Stomach (tissue), 19 donors: ENCODE measurements at places on chromosomes 3 and 15.

- DNase-seq = no peak
Observed at GRCh38 chr15:96586901-96587300, 256.4 kb downstream of the NR2F2 start.

GRCh38 chr15:98548139-98548971 lies 100.0 kb upstream of the IGF1R start:
- peak; percentile 90 for DNase-seq

DNA sequence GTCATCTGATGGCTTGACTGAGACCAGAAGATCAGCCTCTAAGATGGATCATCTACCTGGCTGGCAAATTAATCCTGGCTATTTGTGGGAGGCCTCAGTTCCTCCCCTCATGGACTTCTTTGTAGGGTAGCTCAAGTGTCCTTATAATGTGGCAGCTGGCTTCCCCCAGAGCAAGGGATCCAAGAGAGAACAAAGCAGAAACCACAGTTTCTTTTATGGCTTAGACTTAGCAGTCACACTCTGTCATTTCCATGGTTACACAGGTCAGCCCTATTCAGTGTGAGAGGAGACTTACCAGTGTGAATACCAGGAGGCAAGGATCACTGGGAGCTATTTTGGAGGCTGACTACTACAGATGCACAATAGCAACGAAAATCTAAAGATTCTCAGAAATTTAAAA lies 15.3 kb upstream of the ARL14 start:
- DNase-seq = no peak

GRCh38 chr3:113574213-113574612 lies 41.9 kb downstream of the SIDT1 start:
- DNase-seq = no peak

GRCh38 chr3:13539292-13539638 lies 9.7 kb upstream of the FBLN2 start:
- DNase-seq = no peak

GRCh38 chr15:70596354-70597055 lies 166.9 kb downstream of the UACA start:
- no peak for DNase-seq

DNA sequence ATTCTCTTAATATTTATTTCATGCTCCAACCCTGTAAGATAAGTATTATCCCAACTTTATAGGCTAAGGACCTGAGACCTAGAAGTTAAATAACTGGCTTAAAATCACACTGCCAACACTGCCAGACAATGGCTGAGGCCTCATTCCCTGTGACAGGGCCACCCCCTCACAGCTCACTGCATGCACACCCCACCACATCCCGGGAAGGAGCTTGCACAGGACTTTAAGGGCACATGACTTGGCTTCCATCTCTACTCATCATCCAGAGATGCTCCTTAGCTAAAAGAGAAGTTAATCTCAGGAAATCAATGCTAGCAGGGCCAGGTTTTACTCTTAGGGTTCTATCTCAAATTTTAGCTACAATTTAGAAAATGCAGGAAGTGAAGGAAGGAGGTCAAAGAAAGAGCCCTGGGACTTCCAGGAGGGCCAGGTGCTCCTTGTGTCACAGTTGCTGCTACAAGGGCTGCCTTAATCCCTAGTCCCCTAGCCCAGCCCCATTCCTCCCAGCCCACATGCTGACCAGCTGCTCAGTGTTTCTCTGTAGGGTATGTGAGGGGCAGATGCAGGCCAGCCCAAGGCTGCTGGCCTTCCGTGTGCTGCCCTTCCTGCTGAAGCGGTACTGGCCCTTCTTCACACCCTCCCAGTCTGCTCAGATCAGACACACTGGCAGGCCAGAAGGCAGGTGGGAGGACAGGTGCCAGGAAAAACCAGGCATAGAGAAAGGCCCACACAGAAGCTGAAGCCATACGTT lies 53.5 kb downstream of the WWTR1 start:
- DNase-seq = no peak

DNA sequence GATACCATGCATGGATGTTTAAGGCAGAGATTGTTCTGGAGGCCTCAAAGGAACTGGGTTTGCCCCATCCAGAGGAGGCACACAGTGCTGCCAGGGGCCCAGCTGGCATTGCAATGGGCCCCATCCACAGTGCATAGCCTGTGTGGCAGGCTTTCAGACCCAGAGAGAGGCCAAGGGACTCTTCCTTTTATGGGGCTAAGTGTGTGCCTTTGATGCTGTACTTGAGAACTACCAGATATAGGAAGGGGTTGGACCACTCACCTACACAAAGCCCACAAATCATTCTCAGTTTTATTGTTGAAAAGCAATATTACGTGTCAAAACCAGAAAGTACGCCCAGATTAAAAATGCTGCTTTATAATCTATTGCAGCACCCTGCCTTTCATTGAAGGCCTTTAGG lies 134.9 kb downstream of the EPHB1 start:
- DNase-seq = no peak

GRCh38 chr3:16216373-16216935 lies 42.0 kb downstream of the GALNT15 start:
- DNase-seq = no peak

DNA sequence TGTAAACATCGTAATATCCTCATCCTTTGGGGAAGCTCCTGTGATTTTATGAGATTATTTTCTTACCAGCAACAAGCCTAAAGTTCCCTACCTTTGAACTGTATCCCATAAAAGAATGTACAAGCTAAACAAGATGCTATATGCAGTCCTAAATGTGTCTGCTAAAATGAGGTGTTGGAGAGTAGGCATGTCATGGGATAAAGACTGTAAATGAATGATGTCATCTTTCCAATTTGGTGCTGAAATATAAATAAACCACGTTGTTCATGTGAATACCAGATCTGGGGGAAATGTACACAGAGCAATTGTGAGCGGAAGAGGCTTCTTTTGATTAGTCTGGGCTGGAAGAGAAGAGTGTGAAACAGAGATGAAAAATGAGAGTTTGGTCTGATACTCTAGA lies 214.9 kb upstream of the WNT5A start:
- DNase-seq = peak; percentile 28

- no peak for DNase-seq
Observed at GRCh38 chr15:60898896-60899295, 330.2 kb downstream of the RORA start.

DNA sequence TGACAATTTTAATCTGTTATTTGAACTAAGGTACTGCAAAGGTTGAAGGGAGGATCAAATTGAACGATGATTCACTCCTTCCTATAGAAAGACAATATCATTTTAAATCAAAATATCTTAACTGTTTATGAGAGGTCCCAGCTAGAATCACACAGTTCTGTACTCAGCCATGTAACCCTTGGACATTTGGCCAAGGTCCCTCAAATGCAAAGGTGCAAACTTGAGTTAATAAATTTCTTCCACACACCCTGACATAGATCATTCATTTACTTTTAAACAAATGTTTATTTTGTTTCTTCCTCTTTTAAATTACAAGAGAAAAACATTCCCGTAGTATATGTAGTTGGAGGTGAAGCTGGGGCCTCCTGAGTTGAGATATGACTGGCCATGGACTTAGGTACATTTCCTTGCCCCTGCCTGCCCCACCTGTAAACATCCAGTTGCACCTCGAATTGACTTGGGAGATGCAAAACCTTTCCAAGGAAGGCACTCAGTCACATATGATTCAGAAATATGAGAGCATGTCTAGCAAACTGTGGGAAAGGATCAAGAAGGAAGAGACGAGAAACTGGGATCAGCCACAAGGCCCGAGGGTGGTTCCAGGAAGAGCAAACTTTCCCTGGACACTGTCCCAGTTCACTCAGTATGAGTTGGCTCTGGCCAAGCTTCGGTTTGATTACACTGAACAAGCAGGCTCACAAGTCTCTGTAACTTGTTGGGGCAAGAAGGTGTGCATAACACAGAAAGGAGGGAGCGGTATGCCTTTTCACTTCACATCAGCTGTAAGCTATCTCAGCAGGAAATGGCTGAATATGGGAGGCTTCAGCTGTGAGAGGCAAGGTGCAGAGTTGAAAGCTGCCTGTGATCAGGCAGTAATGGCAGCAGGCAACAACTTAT lies 6.7 kb downstream of the TNFSF10 start:
- DNase-seq = peak; percentile 74

GRCh38 chr3:194748225-194748624 lies 62.5 kb downstream of the FAM43A start:
- no peak for DNase-seq

GRCh38 chr15:60218256-60218655 lies 179.5 kb downstream of the ANXA2 start:
- no peak for DNase-seq

DNA sequence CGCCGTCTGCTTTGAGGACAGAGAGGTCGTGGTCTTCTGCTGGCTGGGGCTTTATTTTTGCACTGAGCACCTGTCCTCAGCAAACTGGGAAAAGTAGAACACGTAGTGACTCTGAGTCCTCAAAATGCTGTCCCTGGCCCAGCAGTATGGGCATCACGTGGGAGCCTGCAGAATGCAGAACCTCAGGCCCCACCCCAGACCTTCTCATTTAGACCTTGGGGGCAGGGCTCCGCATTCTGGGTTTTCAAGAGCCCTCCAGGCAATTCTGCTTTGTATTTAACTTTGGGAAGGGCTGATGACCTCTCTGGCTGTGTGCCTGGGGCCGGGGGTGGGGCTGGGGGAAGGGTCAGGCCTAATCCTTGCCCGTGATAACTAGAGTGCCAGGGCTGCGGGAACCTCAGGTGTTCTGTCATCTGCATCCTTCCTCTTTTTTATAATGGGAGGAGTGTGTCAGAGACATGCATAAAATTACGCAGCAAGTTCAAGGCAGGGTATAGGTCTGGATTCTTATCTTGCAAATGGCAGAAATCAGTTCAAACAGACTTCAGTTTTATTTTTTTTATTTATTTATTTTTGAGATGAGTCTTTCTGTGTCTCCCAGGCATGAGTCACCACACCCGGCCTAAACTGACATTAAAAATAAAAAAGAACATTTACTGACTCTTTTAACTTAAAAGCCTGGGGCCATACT lies 11.1 kb downstream of the SLC6A6 start:
- no peak for DNase-seq

DNA sequence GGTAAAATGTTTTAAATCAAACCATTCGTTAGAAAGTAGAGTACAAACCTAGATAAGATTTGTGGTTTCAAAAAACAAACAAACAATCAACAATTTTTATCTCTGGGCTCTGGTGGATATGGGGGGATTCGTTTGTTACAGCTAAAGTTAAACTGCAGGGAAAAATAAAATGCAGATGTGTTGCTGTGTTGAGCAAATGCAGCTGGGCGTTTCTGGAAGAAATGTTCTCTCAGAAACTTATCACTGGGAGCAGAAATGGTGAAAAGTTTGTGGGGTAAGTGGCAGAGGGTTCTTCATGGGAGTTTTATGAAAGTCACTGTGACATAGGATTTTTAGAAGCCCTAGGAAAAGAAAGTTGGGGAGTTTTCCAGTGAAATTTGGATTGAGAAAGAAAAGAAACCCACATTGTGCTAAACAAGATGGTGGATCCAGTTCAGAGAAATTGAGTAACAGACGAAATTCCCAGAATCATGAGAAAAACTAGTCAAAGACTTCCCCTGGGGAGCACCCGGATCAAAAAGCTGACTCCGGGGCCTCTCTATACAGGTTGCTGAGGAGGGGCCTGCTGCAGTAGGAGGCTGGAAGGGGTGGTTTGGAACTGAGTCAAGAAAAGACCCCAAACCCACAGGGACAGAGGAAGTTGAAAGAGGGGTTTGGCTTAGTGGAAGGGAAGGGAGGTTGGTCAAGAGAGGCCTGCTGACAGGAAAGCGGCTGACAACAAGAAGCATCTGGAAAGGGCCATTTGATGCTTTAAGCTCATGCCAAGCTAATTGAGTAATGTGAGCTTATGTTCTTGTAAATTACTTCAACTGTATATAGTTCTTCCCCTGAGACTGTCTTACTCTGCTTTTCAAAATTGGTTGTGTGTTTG lies 108.7 kb downstream of the RARB start:
- peak; percentile 71 for DNase-seq
